ENCODE measurements at places on chromosomes 2 and 18. TPM values are rescaled to one million over a fixed set of nuclear protein-coding genes. Genes with fewer than 3 reads are reported as not detected.

- DNase-seq: no peak
- H3K36me3 ChIP-seq: no peaks in the 10 kb centered on the region
- no peak overlapping the region for H3K4me3 ChIP-seq
- no peaks in the 10 kb centered on the region for H3K27me3 ChIP-seq
Measured at GRCh38 chr2:215028231-215028630, 110.2 kb downstream of the ABCA12 start.

ADD2 gene
- total RNA-seq: 0.20 TPM

DNA sequence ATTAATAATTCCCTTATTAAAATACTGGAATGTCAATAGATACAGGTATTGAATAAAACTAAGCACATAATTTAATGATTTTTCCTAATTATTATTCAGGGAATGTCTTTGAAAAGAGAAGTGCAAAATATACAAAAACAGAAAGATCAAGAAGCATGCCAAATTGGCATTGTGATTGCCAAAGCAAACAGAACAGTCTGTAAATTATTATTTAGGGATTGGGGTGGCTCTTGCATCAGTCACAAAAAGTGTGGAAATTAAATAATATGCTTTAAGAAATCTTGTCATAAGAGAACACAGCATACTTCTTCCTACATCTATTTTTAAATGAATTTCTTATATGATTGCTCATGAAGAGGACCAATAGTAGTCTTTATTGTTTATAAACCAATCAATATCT, 1211.9 kb downstream of the DPP10 start:
- H3K36me3 ChIP-seq: no peaks in the 10 kb centered on the region
- no peaks in the 10 kb centered on the region for H3K4me1 ChIP-seq
- no peak overlapping the region for H3K27ac ChIP-seq

MARCO gene
- 5.9 TPM for total RNA-seq

CFAP65 gene
- total RNA-seq: not detected

All from gastrocnemius medialis (tissue), 4 donors.